ENCODE measurements at places on chromosomes 13 and 19.

DNA sequence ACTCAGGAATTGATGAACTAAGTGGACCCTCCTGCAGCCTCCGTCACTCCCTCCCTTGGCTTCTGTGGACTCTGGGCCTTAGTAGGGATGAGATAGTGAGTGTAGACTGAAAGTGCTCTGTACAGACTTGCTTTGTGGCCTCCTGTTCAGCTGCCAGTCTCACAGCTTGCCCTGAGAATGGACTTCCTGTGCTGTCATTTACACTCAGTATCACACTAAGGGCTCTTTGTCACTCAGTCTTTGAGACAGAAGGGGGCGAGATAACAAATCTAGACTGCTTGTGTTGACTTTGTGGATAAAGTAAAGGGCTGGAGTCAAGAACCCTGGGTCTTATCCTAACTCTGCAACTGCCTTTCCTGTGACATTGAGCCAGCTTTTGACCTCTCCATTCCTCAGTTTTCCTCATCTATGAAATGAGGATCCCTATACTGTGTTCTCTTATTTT lies 21.0 kb upstream of the SPRY2 start:
- DNase-seq, result no peak

- DNase-seq, result no peak
Measured at GRCh38 chr19:35015954-35016351, 14.3 kb upstream of the SCN1B start.

GRCh38 chr19:53768401-53768800 lies 55.7 kb downstream of the NLRP12 start:
- no peak for DNase-seq

DNA sequence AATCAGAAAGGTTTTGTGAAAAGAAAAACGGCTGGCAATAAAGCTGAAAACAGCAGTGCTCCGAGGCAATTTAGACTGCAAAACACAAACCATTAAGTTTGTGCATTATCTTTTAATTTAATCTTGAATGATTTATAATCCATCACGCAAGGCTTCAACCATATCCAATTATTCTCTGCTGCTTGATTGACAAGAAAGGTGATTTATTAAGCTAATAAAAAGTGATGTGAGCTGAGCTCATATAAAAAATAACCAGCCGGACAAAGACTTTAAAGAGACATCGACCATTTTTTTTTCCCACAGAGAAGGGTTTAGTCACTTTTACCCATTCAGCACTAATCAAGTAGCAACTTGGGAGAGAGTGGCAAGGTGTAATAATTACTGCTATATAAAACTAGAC lies 33.6 kb downstream of the TSHZ3 start:
- no peak for DNase-seq

DNA sequence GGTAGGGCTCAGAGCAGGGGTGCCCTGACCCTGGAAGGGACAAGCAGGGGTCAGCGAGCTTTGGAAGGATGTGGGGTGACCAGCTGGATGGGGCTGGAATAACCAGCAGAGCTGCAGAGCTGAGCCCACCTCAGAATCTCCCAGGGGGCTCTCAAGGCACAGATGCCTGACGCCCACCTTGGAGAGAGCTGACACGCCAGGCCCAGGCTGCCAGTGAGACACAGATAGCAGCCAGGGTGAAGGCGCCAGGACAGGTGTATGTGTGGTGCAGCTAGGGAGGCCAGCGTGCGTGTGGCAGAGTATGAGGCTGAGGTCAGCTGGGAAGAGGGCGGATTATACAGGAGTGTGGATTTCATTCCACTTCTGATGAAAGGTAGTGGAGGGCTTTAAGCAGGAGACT lies 8.9 kb downstream of the AP1M1 start:
- DNase-seq, result no peak

GRCh38 chr13:31008400-31009115 lies 76.1 kb downstream of the TEX26 start:
- no peak for DNase-seq

GRCh38 chr19:18308051-18308947 lies 14.6 kb downstream of the LSM4 start:
- DNase-seq, result no peak

DNA sequence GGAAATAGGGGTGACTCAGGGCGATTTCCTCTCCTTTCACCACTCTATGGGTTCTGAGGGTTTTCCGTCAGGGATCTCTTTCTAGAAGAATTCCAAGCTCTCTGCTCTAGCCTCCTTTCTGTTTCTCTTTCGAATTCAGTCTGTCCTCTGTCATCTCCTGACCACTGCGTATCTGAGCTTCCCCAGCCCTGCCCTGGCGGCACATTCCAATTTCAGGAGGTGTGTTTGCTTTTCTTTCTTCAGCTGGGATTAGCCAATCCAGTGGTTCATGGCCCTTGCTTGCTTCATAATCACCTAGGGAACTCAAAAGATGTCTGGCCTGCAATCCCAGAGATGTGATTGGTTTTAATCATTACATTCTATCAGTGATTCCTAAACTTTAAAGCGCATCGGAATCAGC lies 9.4 kb downstream of the IFNL2 start:
- DNase-seq, result no peak

DNA sequence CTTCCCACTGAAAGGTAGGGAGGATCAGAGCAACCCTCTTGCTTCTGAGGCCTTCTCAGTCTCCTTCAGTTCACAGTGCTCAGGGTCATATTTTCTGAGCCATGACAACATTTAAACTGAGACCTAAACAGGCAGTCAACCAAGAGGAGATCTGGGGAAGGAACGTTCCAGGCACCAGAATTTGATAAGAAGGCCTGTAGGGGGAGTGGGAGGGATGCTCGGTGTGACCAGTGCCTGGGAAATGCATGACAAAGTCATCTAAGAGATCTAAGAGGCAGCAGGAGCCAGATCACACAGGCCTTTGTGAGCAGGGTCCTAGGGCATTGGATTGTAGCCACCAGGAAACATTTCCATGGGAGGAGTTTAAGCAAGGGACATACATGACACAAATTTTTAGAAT lies 71.6 kb downstream of the SHISA2 start:
- no peak for DNase-seq

- DNase-seq, result no peak
Measured at GRCh38 chr19:54573330-54573872, at the start of gene LILRA2. LILRA2 (plus strand) TSS chr19:54573790; CDS start chr19:54573879, 89 bp downstream.

GRCh38 chr19:40960780-40961179 lies 30.3 kb upstream of the CYP2B6 start:
- DNase-seq, result no peak
